ENCODE measurements at places on chromosomes 13 and 19.

GRCh38 chr13:93811071-93811737, 584.6 kb downstream of the GPC6 start:
- DNase-seq = no peak

GRCh38 chr13:102913914-102914313, 68.1 kb downstream of the ERCC5 start:
- DNase-seq = no peak

DNA sequence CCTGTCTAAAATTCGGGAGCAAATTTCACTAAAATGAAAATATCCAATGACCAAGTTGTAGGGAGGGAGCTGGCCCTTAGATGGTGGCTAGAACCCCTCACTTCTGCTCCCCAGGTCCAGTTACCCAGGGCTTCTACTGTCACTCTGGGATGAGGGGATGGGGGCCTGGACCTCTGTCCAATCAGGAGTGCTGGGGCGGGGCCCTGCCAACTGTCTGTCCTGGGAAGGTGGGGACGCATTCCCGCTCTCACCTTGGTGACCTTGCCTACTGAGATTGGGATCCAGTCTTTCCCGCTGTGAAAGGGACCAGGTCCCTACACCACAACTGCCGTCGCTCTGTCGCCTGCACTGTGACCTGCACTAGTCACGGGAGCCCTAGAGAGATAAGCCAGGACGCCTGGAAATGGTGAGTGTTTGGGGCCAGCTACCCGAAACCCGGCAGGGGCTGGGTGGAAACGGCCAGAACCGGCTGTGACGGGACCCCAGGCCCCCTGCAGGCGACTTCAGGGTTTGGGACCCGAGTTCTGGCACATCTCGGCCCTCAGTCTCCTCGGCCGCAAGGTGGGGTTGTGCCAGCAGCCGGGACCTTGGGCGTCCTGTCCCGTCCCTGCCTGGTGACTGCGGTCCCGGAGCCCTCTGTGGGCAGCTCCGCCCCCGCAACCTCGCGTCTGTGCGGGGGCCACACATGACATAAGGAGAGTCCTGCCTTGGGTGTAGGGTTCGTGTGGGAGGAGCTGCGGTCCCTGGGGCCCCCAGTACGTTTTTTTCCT, 22.8 kb downstream of the ZNF20 start:
- DNase-seq = no peak

- no peak for DNase-seq
Observed at GRCh38 chr13:31697290-31697689, 42.0 kb upstream of the RXFP2 start.

DNA sequence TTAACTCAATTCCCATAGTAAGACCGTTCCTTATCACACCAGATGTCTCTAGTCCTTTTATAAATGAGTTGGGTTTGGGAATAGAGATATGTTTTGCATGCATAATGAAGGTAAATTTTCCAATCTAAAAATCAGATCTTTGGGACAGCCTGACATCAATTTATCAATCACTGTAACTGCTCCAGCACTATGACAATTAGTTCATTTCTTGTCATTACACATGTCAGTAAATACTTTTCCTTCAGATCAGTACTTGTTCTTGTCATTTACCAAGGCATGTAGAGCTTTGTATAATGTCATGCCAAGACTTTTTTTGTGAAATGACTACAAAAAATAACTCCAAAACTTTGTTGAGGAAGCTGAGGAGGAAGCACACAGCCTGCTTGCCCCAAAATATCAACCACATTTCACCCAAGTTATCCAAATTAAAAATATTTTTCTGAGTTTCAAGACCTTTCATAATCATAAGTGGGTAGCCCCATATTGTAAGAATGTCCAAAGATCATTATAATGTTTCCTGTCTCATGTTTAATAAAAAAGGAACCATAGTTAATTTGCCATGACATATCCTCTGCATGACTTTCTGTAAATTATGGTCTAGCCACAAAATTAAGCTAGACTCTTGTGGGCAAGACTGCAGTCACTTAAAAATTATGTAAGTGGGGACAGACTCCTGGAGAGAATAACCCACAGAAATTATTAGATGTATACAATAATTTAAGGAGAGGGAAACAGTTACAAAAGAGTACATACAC, 586.8 kb downstream of the TBC1D4 start:
- no peak for DNase-seq

- DNase-seq = no peak
Observed at GRCh38 chr13:49348751-49349150, 95.1 kb downstream of the CAB39L start.

- no peak for DNase-seq
Observed at GRCh38 chr13:103133556-103133955, 67.3 kb upstream of the SLC10A2 start.

- DNase-seq = no peak
Observed at GRCh38 chr13:71524245-71524612, 342.8 kb downstream of the DACH1 start.

GRCh38 chr19:45164577-45165335, 4.0 kb upstream of the NKPD1 start:
- no peak for DNase-seq

DNA sequence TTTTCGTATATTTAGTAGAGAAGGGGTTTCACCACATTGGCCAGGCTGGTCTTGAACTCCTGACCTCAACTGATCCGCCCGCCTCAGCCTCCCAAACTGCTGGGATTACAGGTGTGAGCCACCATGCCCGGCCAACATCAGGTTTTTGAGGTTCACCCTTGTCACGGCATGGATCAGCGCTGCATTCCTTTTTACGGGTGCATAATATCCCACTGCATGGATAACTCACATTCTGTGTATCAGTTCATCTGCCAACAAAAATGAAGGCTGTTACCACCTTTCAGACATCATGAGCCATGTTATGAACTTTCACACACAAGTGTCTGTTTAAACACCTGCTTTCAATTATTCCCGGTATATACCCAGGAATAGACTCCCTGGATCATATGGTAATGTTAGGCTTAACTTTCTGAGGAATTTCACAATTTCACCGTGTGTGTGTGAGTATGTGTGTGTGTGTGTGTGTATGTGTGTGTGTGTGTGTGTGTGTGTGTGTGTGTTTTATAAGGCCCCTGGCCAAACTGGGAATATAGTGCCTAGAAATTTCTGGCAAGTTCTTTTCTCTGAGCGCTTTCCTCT, 52.2 kb downstream of the AP1M1 start:
- no peak for DNase-seq

DNA sequence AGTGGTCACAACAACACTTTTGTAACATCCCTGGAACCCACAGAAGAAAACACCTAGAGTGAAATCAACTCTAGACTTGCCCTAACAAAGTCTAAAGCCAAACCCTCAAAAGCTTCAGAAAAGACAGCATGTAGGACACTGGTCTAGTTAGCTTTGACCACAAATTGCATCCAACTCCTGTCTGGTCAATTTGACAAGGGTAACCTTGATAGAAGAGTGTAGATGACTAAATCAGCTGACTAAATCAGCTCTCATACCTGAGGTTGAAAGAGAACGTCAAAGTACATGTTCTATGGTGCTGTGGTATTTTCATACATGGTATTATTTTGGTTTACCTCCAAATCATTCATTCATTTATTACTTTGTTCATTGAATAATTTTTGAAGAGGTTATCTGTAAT, 272.8 kb downstream of the KLF5 start:
- no peak for DNase-seq

GRCh38 chr13:45120967-45121831, 889 bp downstream of the GTF2F2 start:
- no peak for DNase-seq

DNA sequence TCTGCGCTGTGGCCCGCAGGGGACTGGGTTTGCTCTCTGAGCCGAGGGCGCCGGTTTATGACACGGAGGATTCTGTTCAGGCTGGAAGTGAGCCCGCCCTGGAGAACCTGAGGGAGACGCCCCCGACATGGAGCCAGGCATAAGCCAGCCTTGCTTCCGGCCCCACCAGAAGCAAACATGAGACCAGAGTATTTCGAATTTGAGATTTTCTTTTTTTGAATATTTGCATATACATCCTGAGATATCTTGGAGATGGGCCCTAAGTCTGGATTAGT, 72.9 kb downstream of the KDM4B start:
- no peak for DNase-seq

GRCh38 chr19:13099073-13099999, 3.3 kb downstream of the LYL1 start:
- DNase-seq = no peak

DNA sequence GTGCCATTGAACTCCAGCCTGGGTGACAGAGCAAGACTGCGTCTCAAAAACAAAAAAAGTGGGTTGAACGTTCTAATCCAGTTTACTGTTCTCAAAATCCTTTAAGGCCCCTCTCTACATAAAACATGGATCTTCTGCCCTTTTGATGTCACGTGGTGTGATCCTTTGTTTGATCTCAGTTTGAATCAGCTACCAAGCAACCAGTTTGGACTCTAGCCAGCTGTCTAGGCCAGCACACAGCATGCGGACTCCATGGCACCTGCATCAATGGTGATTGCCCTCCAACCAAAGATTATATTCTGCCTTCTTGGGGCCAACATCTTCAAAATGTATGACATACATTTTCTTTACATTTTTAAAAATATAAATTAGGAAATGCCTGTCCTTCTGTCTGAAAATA, 365.4 kb downstream of the NDFIP2 start:
- DNase-seq = no peak

GRCh38 chr13:30257468-30258099, 49.8 kb downstream of the KATNAL1 start:
- no peak for DNase-seq

- DNase-seq = peak; percentile 61
Observed at GRCh38 chr19:1453525-1454364, 3.8 kb downstream of the APC2 start.
